ENCODE measurements at places on chromosomes 5 and 9.

GRCh38 chr5:1464096-1464446, 18.8 kb upstream of the SLC6A3 start:
- DNase-seq, result no peak

- no peak for DNase-seq
Measured at GRCh38 chr9:130905902-130906734, 9.5 kb upstream of the QRFP start.

GRCh38 chr5:174119468-174119881, 74.0 kb downstream of the NSG2 start:
- DNase-seq, result no peak

DNA sequence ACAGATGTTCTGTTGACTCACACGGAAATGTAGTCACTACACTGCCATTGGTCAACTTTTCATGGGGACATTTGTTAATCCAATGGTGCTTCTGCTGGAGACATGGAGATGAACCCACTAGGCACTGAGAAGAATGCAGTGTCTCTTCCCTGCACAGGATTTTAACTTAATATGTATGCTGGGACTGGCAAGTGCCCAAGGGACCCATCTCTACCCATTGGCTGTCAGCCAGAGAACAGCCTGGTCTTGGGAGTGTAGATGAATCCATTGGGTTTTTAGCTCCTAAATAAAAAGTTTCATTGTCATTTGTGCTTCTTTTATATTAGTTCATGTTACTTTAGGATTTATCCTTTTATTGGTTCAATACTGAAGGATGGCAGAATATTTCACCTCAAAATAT, 195.8 kb upstream of the CDH6 start:
- DNase-seq, result no peak
